ENCODE measurements at places on chromosomes 13 and 19.

DNA sequence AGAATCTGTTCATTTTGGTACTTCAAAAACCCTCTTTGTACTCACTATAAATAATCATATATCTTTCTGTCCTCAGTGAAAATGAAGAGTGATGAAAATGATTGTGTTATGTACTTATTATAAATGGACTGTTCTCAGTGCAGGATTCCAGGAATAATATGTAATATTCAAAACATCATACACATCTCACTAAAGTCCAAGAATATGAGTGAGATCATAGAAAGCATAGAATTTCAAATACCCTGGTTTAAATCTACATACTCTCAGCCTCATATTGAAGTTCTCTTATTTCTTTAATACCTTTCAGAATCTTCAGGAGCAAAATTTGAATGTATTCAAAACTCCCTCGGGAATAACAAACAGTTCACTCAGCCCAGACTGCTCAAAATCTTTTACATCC is 868.0 kb downstream of the SLITRK6 start:
- no peak for DNase-seq

DNA sequence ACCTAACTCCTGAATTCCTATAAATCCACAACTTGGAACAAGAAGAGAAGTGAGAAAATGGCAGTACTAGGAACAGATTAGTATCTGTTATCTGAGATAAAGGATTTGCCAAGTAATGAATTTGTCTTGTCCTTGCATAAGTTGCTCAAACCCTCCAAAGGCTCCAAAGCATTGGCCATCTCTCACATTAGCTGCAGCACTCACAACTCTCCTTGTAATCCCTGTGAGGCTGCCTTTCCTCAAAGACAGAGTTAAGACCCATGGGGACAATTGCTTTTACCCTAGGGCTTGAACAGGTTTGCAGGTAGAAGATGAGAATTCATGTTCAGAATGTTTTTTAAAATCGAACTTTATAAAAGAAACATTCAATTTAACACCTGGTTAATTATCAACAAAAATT is 1702.2 kb downstream of the EFNB2 start:
- DNase-seq = no peak

GRCh38 chr13:37306778-37307544 is 201.5 kb upstream of the CSNK1A1L start:
- no peak for DNase-seq

DNA sequence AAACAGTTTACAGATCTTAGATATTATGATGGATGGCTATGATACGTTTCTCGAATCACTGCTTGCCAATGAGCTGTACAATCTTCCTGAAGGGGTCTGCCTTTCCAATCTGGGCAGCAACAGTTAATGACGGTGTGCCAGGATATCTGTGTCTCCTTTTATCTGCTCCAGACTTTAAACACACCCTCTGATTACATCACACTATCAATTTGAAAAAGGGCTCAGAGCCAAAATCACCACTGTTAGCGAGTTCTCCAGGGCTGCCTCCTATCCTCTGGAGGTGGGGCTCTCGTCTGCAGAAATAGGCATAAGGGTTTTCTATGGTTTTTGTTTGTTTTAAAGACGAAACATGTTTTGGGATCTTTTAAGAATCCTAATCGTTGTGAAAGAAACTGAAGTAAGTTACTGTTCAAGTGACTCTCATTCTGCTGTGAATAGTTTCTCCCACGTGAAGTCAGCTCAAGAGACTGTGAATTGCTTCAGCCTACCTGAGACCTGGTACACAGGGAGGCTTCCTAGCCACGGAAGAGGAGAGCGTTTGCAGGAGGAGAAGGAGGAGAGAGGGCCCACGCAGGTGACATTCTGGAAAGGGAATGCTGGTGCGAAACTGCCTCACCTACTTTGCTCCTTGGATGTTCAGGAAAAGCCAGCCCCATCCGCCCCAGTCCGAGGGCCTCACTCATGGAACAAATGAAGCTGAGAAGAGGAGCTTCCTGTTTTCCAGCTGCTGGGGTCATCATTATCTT is 15.2 kb upstream of the GJA3 start:
- DNase-seq = peak; percentile 68

GRCh38 chr19:52170863-52171320 is 529 bp downstream of the ZNF836 start:
- DNase-seq = no peak

- DNase-seq = no peak
Observed at GRCh38 chr19:17950310-17951156, 16.4 kb upstream of the KCNN1 start.

DNA sequence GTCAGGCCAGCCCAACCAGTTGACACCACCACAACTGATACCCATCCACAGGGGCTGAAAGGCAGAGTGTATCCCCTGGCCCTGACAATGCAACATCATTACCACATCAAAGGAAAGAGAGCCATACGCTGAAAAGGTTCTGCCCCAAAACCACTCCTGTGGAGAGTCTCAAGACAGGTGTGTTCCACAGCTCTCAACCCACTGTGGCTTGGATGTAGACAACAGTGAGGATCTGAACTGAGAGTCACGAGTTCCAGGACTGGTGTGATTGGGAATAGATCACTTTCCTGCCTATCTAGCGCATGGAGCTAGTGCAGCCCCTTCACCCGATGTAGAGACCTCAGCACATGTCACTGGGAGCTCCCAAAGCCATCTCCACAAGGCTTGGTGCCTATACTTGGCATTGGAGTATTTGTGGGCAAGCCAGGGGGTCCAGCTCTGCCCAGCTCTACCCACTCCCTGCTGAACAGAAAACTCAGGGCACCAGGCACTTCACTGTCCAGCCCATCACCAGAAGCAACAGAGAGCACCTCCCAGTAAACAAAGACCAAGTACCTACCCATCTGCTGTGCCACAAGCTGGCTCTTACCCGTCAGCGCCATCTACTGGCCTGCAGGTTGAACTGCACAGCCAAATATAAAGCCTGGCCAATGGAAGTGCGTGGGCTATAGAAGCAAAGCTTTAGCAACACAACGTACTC is 579.5 kb downstream of the UQCRFS1 start:
- DNase-seq = no peak

- DNase-seq = no peak
Observed at GRCh38 chr13:63409791-63410351, 1994.2 kb upstream of the PCDH20 start.

- DNase-seq = no peak
Observed at GRCh38 chr19:57465680-57466381, 8.9 kb upstream of the VN1R1 start.

DNA sequence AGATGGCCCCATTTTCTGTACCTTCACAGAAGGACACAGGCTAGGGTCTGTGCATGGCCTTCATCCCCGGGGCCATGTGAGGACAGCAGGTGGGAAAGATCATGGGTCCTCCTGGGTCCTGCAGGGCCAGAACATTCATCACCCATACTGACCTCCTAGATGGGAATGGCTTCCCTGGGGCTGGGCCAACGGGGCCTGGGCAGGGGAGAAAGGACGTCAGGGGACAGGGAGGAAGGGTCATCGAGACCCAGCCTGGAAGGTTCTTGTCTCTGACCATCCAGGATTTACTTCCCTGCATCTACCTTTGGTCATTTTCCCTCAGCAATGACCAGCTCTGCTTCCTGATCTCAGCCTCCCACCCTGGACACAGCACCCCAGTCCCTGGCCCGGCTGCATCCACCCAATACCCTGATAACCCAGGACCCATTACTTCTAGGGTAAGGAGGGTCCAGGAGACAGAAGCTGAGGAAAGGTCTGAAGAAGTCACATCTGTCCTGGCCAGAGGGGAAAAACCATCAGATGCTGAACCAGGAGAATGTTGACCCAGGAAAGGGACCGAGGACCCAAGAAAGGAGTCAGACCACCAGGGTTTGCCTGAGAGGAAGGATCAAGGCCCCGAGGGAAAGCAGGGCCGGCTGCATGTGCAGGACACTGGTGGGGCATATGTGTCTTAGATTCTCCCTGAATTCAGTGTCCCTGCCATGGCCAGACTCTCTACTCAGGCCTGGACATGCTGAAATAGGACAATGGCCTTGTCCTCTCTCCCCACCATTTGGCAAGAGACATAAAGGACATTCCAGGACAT is 7.0 kb upstream of the CEACAM7 start:
- DNase-seq = no peak

GRCh38 chr19:39582442-39582841 is 19.9 kb upstream of the LGALS13 start:
- DNase-seq = no peak

DNA sequence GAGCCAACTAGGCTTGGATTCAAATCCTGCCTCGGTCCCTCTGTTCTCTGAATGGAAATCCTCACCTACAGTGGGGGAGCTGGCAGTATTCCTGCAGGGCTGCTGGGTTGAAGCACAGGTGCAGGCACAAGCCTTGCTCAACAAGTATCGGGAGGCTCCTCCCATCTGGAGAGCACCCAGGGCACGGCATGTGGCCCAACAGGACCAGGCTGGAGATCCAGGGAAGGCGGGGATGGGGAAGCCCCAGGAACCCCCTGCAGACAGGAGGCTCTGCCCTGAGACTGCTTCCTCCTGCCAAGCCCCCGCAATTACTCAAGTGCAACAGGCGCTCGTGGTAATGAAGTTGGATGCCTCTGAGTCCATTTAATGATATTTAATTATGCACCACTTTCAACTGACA is 128.0 kb upstream of the VSTM2B start:
- DNase-seq = no peak

- DNase-seq = no peak
Observed at GRCh38 chr13:28734906-28735305, 16.1 kb upstream of the SLC46A3 start.

DNA sequence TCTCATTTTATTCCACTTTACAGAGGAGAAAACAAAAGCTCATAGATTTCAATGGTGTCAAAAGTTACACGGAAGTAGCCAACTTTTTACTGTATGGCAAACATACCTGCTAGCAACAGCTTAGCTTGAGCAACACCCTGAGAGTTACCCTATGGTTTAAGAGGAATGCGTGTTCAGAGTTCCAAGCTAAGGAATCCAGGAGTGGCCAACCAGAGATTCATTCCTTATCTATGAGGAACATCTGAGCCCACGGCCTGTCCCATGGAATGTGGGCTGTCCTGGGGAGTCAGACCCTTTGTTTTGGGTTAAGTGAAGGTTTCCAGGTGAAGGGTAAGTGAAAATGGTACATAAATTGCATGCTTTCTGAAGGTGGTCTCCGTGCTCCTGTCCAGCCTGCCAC is 67.5 kb downstream of the STARD13 start:
- no peak for DNase-seq

DNA sequence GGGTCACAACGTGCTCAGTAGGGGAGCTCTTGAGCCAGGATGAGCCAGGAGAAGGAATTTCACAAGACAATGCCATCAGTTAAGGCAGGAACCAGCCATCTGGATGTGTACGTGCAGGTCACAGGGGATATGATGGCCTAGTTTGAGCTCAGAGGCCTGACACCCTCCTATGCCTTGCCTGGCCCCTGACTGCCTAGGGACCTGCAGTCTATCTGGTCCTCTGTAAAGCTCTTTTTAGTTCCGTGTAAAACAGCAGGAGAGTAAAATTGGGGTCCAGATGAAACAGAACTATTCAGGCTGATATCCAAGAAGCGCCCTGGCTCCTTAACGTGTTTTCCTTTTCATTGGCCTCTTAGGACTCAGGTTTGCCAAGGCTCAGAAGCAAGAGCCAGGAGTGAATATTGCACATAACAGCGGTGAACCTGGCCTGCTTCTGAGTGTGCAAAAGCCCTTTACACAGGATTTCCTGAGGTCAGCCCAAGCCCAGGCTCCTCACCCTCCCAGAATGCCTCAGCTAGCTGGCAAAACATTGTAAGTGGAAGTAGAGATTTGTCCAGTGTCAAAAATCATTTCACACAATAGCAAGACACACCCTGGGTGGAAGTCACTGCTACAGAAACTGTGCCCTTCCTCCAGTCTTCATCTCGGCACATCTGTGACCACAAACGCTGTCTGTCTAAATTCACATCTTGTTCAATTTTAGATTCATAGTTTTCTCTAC is 777.2 kb downstream of the UQCRFS1 start:
- DNase-seq = no peak

GRCh38 chr19:29831041-29831548 is 19.3 kb downstream of the CCNE1 start:
- no peak for DNase-seq

GRCh38 chr13:98999639-98999952 is 21.7 kb upstream of the DOCK9 start:
- no peak for DNase-seq

- DNase-seq = peak; percentile 41
Observed at GRCh38 chr13:111429064-111429558, 108.7 kb downstream of the TEX29 start.

DNA sequence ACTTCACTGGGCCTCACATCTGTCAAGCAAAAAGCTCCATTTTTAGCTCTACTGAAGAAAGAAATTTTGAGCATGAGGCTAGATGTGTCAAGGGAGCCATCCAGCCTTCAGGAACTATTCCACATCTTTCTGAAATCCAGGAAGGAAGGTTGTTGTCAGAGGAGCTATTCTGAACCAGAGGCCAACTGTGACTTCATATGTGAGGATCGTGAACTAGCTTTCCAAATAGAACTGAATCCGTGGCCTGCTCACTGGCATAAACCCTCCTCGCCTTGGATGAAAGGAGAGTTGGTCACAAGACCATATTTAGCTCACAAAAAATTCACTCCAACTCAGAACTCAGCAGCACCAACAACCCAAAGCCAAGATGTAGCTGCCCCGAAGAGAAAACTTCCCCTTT is 195.8 kb downstream of the FOXO1 start:
- no peak for DNase-seq

- no peak for DNase-seq
Observed at GRCh38 chr13:40060296-40061007, 405.0 kb downstream of the COG6 start.

DNA sequence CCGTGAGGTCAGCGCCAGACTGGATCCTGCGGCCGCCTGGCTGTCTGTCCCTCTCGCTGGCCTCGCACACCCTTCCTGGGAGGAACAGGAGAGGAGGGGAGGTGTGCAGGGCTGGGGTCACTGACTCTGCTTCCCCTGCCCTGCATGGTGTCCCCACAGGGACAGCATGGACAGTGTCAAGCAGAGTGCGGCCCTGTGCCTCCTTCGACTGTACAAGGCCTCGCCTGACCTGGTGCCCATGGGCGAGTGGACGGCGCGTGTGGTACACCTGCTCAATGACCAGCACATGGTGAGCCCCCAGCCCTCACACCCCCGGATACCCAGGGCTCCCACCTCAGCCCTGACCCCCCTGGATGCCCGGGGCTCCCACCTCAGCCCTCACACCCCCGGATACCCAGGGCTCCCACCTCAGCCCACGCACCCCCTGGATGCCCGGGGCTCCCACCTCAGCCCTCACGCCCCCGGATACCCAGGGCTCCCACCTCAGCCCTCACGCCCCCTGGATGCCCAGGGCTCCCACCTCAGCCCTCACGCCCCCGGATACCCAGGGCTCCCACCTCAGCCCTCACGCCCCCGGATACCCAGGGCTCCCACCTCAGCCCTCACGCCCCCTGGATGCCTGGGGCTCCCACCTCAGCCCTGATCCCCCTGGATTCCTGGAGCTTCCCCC is 21.2 kb downstream of the FUZ start:
- no peak for DNase-seq

GRCh38 chr13:64817691-64818090 is 2412.4 kb downstream of the PCDH9 start:
- no peak for DNase-seq

GRCh38 chr19:47467914-47468313 is 3.8 kb downstream of the SLC8A2 start:
- DNase-seq = no peak

GRCh38 chr19:35959040-35959967 is 23.1 kb downstream of the LRFN3 start:
- DNase-seq = peak; percentile 68

Data from putamen (tissue), 1 donor.